Activated T-cell treated with anti-CD3 and anti-CD28 coated beads for 24 hours (primary cell): ENCODE measurements at places on chromosomes 12 and 14.

- DNase-seq = no peak
Observed at GRCh38 chr12:78866518-78866917, 1.9 kb downstream of the SYT1 start.

- DNase-seq = no peak
Observed at GRCh38 chr12:65860600-65860999, 36.3 kb downstream of the HMGA2 start.

DNA sequence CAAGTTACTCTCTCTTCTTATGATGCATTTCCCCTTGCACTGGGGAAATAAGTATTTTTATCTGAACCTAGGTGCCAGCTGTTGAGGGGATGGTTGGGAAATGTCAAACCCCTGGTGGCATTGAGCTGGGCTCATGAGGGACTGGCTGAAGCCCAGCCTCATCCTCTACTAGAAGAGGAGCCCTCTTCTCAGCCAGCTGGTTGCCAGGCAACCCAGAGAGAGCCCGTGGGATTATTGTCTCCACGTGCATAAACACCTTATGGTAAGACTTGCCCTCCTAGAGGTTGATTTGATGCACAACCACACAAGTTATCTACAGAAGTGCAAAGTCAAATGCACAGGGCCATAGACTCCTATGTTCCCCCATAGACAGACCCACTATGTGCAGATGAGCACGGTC lies 89.8 kb downstream of the WSCD2 start:
- DNase-seq = no peak

GRCh38 chr14:19823765-19824164 lies 20.2 kb downstream of the OR4N2 start:
- DNase-seq = no peak

- peak; percentile 16 for DNase-seq
Observed at GRCh38 chr12:88142610-88142991, 494 bp downstream of the TMTC3 start.

- DNase-seq = no peak
Observed at GRCh38 chr12:89327486-89328094, 24.7 kb downstream of the DUSP6 start.

- DNase-seq = no peak
Observed at GRCh38 chr12:120532701-120533238, 1.4 kb upstream of the RNF10 start.

GRCh38 chr14:73752297-73752992 lies 38.3 kb upstream of the PNMA1 start:
- no peak for DNase-seq

GRCh38 chr12:70154087-70154638 lies 89.1 kb upstream of the CNOT2 start:
- no peak for DNase-seq

- no peak for DNase-seq
Observed at GRCh38 chr14:92942576-92942975, 19.6 kb downstream of the CHGA start.

DNA sequence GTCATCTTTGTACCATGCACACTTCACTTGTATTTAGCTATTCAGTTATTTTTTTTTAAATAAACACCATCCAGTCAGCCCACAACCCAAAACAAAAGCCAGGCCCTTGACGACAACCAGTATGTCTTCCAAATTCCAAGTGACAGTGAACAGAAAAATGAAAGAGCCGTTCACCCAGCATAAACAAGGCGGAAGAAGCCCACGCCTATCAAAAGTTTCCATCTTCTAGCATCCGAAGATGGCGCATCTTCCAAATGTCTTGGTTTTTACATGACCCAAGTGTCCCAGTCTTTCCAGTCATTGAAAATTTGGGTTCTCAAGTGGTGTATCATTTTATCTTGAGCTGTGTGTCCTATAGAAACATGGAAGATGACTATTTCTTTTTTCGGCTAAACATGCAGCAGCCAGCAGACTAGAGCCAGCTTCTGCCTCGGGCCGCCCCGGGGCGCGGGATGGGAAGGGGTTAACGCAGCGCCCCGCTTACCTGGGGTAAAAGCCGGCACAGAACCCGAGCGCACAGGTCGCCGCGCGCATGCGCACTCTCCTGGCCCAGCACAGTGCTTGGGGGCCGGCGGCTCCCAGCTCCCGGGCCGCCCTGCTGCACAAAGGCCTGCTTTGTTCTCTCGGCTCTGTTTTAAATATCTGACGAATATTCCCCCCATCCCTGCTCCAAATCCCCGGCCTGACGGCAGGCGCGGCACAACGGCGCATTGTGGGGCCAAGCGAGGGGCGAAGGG lies 164.8 kb downstream of the ZFP36L1 start:
- DNase-seq = peak; percentile 49

DNA sequence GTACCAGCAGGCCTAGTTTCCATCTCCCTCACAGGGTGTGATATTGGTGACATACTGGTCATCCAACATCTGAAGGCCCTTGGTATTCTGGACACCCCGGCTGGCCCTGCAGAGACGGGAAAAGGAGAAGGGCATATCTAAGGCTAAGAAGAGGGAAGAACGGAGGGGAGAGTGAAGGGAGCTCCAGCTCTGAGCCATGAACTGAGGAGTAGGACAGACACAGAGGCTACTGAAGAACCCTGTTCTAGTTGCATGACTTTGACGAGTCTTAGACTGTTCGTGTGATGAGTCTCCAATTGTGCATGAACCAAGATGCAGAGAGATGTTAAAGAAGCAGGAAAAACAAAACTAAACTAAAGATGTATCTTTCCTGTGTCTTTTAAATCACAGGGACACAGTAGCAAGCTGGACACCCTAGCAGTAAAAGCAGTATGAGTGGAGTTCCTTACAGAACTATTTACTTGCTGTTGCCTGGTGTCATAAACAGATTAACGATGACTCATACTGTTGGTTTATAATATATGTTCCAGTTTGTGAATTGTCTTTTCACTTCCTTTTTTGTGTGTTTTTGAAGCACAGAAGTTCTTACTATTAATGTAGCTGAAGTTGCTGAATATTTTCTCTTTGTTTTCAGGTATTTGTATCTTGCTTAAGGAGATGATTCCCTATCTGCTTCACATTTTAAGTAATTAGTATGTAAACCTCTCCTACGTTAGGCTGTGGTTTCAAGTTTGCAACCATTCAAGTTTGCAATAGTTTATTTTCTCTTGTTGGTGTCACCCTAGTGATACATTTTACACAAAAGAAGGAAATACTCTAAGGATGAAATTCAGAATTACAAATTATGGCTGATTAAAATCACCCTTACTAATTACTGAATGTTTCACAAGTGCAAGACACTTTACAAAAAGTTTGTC lies 15.7 kb downstream of the FAR2 start:
- no peak for DNase-seq

GRCh38 chr12:75994069-75994740 lies 37.4 kb downstream of the PHLDA1 start:
- no peak for DNase-seq

- no peak for DNase-seq
Observed at GRCh38 chr12:2378835-2379330, 326.1 kb downstream of the CACNA1C start.

- peak; percentile 37 for DNase-seq
Observed at GRCh38 chr12:93785249-93786010, 108.3 kb downstream of the CRADD start.

DNA sequence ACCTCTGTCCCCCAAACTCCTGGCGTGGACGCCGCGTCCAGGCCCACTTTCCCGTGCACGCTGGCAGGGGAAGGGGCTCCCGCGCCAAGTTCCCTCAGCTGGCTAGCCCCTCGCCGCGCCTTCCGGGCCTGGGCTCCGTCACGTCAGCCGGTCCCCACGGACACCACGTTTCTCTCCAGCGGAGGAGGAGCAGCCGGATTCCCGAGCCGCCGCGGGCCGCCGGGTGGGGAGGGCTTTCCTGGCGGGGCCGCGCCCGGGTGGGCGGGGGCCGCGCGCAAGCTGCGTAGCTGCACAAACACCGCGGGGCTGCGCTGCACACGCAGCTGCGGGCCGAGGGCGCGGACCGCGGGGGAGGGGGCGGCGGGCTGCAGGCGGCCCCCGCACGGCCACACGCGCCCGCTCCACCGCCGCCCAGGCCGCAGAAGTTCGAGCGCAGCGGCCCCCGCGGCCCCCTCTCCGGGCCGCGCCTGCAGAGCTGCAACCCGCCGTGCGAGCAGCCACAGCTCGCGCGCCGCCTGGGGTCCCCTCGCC lies 45.1 kb upstream of the PNMA1 start:
- DNase-seq = no peak

DNA sequence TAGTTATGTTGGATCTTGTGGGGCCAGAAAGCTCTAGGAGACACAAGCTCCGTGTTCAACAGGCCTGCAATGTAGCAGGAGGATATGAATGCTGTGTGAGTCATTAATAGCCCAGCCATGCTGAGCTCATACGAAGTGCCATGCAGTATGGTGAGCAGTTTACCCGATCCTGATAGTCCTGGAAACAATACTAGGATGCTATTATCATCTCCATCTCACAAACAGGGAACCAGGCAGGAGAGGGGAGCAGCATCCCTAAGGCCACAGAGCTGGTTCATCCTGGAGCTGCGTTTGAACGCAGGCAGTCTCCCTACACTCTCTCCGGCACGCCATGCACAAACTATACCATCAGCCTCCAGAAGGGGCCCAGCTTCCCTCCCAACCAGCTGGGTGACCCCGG lies 20.5 kb downstream of the TTC7B start:
- no peak for DNase-seq

GRCh38 chr14:104938960-104939359 lies 14.3 kb downstream of the PLD4 start:
- DNase-seq = no peak

DNA sequence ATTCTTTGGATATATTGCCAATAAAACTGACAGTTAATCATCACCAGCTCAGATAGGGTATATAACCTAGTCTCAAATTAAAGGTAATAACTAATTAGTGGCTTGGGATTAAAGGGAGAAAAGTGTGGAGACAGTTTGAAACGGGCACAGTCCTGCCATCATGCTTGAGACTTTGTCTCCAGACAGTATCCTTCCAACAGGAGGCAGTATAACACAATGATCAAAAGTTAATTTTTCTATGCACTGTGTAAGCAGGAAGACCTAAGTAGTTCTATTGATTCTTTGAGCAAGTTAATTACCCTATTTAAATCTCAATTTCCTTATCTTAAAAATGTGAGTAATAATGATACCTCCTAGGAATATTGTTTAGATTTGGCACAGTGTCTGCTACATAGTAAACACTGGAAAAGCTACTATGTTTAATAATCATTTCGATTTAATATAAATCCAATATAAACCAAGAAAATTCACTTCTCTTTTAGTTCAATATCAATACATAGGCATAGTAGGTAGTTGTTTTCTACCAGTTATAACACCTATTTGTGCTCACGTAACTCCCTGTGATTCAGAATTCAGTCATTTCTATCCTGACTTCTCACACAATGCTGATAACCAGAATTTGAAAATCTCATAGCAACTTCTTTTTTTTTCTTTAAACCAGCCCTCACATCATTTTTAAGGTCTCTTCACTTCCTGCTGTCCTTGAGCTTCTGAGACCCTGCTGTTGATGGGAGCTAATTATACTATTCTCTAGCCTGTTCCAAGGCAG lies 53.7 kb downstream of the GALNT4 start:
- no peak for DNase-seq

DNA sequence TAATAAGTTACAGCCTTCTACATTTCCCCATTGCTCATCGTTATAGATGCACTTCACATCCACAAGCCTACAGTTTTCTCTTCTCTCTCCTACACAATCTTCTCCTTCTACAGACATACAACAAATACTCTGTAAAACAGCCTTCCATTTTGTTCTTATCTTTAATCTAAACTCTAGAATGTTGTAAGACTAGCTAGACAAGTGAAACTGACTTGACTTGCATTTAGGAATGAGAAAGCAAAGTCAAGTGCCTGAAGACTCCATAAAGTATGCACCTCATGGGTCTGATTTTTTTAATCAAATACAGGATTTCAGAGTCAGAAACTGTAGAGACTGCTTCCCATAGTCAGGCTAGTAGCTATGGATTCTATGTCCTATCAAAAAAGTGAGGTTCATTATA lies 190.3 kb downstream of the KLHL28 start:
- no peak for DNase-seq

DNA sequence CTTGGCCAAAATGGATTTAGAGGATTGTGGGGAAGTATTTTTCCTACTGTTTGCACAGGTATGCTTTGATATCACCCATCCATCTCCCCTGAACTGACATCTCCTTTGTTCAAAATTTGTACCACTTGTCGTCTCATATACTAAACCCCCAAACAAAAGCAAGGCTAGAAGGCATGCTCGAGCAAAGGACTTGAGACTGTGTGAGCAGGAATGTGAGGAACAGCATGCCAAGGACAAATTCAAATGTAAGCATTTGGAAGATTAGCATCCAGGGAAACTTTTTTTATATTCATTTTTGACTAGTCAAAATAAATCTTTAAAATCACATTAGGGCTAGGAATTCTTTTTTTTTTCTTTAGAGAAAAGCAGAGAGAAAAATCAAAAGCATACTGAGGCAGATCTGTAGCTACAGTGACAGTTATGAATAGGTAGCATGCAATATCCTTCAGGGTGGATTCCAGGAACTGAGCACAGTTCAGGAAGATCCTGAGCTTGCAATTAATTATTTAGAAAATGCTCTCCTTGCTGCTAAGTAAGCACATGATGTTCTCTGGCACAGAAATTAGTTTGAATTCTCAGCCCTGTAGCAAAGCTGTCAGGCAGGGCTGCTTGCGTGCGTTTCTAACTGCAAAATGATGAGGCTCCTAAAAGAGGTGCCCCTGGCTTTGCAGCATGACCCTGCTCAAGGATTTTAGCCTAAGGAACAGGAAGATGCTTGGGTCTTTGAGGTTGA lies 327.7 kb downstream of the LRIG3 start:
- no peak for DNase-seq

DNA sequence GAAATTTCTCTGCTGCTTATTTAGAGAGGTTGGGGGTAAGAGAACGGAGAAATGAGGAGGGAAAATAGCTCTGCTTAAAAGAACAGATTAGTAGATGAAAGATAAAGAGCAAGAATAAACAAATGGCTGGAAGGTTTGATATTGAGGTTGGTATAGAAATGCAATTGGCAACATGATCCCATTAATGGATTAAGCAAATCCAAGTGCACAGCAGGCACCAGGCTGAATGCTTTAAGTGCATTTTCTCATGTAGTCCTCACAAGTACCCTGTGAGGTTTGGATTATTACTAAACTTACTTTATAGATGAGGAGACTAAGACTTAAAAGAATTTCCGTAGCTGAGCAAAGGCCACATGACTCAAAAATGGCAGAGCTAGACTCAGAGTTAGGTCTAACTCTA lies 76.9 kb upstream of the ATF1 start:
- no peak for DNase-seq
